Urinary bladder (tissue), 4 donors: ENCODE measurements at places on chromosomes 3 and 15. TPM values are rescaled to one million over a fixed set of nuclear protein-coding genes. Genes with fewer than 3 reads are reported as not detected.

TRPC1 gene
- total RNA-seq, result 86.2 TPM

DNA sequence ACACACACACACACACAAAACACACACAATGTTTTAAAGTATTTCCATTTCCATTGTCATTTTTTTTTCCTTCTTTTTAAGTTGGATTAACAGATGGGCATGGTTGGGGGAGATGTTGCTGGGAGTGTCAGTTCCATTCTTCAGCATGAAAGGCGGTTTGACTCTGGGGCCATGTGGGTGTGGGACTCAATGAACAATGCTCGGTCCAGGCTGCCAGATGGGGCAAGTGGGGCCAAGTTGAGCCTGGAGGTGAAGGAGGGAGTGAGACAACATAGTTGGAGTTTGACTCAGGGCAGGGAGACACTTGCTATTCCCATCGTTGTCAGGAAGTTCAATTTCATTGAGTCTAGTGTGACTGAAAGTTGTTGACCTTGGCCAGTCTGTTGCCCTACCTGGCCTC lies 125.3 kb downstream of the TLE3 start:
- no peak for DNase-seq

GRCh38 chr3:14900881-14901873 lies 46.2 kb upstream of the NR2C2 start:
- DNase-seq, result no peak

CFAP20DC gene
- 4.3 TPM for total RNA-seq

MBD4 gene
- 27.7 TPM for total RNA-seq

DNA sequence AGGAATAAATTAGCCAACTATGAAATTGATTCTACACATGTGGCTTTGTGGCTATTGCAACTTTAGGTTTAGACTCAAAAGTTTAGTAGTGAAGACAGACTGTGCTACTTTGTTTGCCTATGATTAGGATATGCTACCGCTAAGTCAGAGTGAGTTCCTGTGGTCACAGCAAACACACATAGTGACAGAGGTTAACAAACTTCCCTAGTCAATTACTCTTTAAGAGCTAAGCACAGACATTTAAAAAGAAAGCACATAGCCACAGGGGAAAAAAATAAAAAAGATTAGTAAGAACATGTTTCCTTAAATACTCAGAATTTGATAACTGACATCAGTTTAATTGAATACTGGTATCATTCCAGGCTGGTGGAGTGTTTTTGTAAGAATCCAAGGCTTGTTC lies 207.1 kb downstream of the GBE1 start:
- DNase-seq, result no peak

TBCCD1 gene
- 20.6 TPM for total RNA-seq

SPINK8 gene
- not detected for total RNA-seq

DNA sequence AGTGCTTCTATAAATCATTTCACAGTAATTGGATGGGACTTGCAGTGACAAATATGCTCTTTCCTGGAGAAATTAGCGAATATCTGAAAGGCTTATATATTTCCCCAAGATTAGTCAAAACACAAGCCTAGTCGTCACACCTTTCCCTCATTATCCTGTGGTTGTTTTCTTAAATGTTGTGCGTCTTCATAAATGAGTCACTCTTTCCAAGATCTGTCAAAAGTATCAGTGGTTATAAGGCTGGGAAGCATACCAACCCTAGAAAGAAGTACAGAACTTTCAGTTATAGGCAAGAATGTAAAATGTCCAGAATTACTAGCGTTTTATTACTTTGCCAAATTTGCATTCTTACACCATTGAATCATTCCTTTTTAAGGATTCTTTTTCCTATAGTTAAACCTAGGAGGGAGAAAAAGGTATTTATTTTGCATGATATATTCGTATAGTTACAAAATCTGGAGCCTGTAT lies 33.6 kb downstream of the TMEM212 start:
- DNase-seq, result peak; percentile 49

DNA sequence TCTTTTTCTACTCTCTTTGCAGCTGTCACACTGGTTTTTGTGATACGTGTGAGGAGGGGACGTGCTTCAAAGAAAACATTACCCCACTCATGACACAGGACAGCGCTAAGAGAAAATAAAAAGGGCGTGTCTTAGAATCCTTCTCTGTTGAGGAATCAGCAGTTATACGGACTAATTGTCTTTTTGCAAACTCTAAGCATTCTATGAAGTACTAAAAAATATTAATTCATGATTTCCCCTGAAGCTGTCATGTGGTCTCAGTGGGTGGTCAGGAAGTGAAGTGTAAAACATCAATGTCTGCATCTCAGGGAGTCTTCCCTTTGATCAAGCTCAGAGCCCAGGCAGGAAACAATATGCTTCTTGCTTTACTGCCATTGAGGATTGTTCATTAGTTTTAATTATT lies 117.5 kb upstream of the CRBN start:
- DNase-seq, result no peak

- no peak for DNase-seq
These were observed 56.3 kb downstream of the GPR171 start for GRCh38 chr3:151146731-151147091.

DNA sequence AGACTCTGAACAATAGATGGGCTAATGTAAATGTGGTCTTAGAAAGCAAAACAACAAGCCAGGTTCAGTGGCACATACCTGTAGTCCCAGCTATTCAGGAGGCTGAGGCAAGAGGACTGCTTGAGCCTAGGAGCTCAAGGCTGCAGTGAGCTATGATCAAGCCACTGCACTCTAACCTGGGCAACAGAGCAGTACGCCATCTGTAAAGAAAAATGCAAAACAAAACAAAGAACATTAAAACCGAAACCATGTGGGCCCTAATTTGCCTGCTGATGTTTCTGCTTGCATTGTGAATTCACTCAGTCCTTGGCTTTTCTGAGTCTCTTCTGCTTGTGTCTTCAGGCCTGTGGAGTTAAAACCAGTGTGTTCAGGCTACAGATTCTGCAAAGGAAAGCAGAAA lies 56.7 kb downstream of the CCNL1 start:
- DNase-seq, result no peak

DNA sequence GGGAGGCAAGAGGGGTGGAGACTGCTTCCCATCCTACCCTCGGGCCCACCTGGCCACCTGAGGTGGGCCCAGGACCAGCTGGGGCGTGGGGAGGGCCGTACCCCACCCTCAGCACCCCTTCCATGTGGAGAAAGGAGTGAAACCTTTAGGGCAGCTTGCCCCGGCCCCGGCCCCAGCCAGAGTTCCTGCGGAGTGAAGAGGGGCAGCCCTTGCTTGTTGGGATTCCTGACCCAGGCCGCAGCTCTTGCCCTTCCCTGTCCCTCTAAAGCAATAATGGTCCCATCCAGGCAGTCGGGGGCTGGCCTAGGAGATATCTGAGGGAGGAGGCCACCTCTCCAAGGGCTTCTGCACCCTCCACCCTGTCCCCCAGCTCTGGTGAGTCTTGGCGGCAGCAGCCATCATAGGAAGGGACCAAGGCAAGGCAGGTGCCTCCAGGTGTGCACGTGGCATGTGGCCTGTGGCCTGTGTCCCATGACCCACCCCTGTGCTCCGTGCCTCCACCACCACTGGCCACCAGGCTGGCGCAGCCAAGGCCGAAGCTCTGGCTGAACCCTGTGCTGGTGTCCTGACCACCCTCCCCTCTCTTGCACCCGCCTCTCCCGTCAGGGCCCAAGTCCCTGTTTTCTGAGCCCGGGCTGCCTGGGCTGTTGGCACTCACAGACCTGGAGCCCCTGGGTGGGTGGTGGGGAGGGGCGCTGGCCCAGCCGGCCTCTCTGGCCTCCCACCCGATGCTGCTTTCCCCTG lies 2.2 kb upstream of the FES start:
- DNase-seq, result no peak

- DNase-seq, result no peak
These were observed 10.1 kb downstream of the FEZF2 start for GRCh38 chr3:62363275-62363674.

DNA sequence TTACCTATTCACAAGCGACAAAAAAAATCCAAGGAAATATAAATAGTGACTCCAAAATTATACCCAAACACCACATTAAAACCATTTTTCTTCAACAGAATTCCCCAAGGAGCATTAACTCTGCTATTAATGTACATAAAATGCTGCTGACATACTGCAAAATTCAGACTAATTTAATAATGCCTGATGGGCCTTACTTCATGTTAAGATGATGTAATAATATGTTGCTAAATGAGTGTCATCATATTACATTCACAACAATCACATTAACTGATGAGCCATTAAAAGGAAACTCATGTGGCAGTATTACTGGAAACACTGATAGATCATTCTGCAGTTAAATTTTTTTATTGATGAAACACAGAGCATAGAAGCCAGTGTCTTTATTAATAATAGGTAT lies 204.9 kb upstream of the CGNL1 start:
- DNase-seq, result no peak

MNS1 gene
- 7.1 TPM for total RNA-seq

DNA sequence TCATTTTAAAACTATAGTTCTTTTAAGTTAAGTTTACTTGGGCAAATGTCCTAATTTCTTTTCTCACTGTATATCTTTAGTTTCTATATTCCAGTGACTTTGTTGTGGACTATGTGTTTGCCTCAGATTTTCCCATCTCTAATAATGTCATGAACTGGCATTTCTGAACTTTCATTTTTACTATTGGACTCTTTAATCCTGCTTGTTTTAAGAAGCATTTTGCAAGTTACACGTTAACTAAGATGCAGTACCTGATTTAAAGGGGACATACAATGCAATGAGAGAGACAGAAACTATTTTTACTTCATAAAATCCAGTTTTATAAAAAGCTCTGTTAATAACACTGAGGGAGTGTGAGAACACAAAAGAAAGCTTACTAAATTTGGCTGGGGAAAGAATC lies 58.6 kb upstream of the PHLDB2 start:
- no peak for DNase-seq

DNA sequence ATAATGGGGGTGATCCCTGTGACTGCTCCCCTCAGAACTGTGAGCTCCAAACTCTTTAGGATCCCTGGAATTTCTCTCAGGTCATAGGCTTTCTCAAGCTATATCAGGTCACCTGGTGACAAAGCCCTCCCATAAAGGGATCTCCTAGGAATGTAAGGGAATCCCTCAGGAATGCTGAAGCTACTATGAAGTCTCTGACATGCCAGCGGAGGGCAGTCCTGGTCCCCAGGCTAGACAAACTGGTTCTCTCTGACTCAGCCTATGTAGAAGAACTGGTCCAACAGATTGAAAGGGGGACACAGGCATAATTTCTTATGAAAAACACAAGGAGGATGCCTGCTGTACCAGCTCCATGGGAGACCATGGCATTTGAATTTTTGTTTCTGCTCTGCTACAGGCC lies 6.7 kb downstream of the LPCAT4 start:
- DNase-seq, result peak; percentile 72

DNA sequence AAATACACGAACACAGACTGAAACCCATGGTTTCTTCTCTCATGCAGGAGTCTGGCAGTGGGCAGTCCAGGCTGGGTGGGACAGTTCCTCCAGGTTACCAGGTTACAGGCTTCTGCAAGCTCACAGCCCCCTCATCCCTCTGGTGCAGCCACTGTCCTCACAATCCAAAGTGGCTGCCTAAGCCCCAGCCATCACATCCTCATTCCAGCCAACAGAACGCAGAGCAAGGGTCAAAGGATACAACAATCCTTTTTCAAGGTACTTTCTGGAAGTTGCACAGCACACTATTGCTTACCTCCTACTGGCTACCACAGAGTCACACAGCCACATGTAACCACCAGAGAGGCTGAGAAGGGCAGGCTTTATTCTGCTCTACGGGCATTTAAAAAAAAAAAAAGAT lies 154.6 kb downstream of the NUP210 start:
- no peak for DNase-seq

- DNase-seq, result no peak
These were observed 21.1 kb upstream of the SNRPN start for GRCh38 chr15:24933716-24934115.

DNA sequence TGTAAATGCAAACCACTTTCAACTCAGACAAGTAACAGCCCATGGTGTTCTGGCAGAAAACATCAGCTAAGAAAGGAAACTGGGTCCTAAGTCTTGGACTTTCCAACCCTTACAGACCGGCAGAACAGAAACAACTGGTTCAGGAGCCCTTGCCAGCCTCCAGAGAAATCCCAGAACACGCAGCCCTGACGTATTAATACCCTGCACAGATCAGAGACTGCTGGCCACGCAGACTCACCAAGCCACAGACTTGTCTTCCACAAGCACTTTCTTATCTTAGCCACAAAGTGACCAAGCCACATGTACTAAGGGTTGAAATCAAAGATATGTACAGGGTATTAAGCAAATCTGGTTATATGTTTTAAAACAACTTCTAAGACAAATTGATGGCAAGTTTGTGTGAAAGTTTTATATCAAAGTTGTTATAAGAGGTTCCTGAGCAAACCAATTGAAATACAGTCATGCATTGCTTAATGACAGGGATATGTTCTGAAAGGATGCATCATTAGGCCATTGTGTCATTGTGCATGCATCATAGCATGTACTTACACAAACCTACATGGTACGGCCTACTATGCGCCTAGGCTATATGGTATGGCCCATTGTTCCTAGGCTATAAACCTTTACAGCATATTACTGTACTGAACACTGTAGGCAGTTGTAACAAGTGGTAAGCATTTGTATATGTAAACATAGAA lies 36.8 kb downstream of the BTD start:
- no peak for DNase-seq

GRCh38 chr15:42832576-42832975 lies 88.0 kb downstream of the TTBK2 start:
- DNase-seq, result peak; percentile 11

DNA sequence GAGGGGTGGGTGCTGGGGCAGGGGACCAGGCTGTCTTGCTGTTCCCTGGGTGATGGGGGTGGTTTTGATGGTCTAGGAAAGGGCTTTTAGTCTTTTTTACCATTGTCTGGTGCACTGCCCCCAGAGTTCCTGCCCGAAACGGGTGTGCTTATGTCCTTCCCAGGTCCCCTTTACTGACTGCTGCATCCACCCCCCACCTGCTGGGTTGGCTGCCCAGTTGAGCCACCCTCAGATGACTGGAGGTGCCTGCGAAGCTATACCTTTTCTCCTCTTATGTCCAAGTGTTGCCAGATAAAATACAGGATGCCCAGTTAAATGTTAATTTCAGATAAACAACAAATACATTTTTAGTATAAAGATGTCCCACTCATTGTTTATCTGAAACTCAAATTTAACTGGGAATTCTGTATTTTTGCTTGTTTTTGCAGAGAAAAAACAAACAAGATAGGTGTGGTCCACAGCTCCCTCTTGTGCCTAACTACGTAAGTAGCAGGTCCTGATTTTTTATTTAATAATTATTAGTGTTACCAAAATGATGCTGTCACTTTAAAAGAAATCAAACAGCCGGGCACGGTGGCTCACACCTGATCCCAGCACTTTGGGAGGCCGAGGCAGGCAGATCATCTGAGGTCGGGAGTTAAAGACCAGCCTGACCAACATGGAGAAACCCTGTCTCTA lies 6.1 kb upstream of the RPP14 start:
- DNase-seq, result no peak

SNURF gene
- 51.9 TPM for total RNA-seq
